ENCODE measurements at places on chromosomes 2 and 18.

- no peak for DNase-seq
Measured at GRCh38 chr2:187382131-187382530, 65.9 kb downstream of the CALCRL start.

DNA sequence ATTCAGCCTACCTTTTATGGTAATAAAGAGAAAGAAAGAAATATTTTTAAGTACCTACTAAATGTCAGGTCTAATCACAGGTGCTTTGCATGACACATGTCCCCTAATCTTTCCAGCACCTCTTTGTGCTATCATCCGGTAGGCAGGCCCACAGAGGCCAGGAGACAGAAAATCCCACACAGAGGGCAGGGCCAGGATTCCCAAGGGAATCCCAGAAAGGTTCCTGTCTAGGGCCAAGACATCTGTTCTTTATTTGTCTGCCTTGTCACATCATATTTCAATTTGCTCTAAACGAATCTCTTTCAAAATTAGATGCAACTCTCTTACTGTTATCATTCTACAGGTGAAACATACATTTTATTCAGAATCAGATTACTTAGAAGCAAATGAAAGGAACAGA lies 676.1 kb upstream of the GYPC start:
- no peak for DNase-seq

DNA sequence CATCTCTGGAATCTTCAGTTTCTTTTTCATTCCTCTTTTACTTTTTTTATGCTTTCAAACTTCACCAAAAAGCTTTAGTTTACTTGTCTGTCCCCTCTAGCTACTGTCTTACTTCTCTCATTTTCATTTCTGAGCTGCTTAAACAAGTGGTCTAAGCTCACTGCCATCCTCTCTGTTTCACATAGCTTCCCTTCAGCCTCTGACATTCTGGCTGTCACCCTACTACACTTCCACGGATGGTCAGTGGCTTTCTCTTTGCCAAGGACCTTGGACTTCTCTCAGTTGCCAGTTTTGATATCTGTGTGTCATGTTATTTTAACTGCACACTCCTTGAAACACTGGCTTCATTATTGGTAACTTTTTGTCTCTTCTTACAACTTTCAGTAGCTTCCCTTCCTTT lies 176.1 kb downstream of the IKZF2 start:
- no peak for DNase-seq

DNA sequence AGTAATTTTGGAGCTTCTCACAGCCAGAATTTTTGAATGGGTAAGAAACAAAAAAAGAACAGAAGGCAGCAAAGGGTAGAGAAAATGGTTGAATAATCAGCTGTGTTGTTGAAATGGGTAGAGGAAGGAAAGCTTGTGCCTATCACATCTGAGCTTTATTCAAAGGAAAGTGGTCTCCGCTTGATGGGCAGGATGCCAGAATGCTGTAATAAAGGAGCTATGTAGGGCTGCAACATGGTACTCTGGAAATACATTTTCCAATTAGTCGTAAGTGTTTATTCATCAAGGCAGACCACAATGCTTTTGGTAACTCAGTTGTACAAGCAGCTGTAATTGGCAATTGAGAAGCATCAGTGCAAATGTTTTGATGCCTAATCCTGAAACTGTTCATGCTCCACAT lies 196.9 kb downstream of the ICOS start:
- DNase-seq: no peak

GRCh38 chr2:159030674-159031380 lies 62.4 kb downstream of the TANC1 start:
- DNase-seq: no peak

DNA sequence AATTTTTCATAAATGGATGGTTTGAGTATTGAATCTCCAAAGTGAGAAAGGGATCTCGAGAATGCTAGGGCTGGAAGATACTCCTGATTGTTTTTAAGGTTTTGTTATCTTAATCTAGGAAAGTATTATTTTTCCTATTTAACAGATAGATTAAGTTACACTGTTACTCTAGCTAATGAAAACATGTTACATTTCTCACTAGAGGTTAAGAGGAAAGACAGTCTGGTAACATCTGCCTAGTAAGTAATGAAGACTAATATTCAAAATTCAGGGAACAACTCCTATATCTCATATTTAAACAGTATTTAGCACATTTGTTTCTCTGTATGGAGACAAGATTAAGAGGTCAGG lies 2.0 kb downstream of the GALNT3 start:
- no peak for DNase-seq

GRCh38 chr18:50724751-50725151 lies 95.1 kb downstream of the MRO start:
- no peak for DNase-seq

DNA sequence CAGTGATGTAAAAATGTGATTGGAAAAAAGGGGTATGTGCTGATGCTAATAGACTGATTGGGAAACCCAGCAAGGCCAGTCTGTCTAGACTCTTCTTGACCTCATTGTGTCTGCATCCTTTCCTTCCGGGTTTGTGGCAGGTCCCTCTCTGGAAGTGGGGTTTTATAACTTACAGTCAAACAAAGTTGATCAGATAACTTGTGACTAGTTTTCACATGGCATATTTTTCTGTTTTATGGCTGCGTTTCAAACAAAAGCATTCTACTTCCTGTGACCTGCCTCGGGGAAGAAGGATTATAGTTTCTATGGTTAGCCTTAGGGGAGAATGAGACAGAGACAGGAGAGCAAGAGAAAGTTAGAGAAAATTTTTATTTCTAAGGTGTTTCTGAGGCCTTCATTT lies 188.7 kb upstream of the HNMT start:
- DNase-seq: no peak

Data from activated CD4-positive, alpha-beta T cell treated with anti-CD3 and anti-CD28 coated beads for 4 hours (primary cell).